ENCODE measurements at places on chromosomes 7 and 10. TPM values are rescaled to one million over a fixed set of nuclear protein-coding genes. Genes with fewer than 3 reads are reported as not detected.

GRCh38 chr7:77415823-77416620 is at the start of gene GSAP:
Gene GSAP (minus strand): TSS chr7:77416349. CDS start chr7:77416321, 28 bp downstream.
- peaks cover 50% of the 10 kb centered on the region for H3K4me1 ChIP-seq
- H3K4me3 ChIP-seq, result peak within 1 kb of the TSS; percentile 87
- no peaks in the 10 kb centered on the region for H3K27me3 ChIP-seq

DNA sequence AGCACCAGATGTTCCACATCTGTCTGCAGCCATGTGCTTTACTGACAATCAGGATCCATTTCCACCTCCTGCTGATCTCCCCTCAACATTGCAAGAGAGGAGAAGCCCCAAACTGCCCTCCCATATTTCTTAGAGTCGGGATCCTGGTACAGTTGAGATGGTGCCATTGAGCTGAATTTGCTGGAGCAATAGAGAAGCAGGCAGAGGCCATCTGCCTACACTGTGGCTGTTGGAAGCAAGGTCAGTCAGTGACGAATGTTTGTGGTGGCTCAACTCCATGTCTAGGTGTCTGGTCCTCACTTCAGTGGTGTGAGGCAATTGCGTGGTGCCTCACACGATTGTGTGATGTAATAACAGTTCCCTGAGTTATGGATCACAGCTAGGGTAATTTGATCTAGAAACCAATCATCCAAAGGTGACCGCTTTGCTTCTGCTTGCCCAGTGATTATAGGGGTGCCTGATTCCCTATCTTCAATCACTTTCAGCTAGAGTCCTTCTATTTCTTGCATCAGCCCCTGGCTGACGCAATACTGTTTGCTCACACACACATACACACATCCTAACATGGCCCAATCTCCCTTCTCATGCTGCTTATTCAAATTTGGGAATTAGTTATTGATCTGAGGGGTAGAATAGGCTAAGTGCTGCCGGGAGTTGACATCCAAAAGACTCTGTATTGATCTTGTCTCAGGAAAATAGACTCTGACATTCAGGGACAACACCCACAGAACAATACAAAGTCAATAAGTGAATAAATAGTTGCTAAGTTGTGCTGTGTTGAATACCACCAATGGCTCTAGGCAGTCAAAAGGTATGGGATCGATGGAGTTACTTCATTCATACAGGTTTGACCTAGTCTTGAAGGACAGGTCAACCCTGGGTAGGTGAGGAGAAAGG is 46.1 kb upstream of the SLC35B4 start:
- no peaks in the 10 kb centered on the region for H3K36me3 ChIP-seq
- no peak for DNase-seq
- H3K27me3 ChIP-seq, result no peaks in the 10 kb centered on the region
- H3K4me3 ChIP-seq, result no peak overlapping the region

DNA sequence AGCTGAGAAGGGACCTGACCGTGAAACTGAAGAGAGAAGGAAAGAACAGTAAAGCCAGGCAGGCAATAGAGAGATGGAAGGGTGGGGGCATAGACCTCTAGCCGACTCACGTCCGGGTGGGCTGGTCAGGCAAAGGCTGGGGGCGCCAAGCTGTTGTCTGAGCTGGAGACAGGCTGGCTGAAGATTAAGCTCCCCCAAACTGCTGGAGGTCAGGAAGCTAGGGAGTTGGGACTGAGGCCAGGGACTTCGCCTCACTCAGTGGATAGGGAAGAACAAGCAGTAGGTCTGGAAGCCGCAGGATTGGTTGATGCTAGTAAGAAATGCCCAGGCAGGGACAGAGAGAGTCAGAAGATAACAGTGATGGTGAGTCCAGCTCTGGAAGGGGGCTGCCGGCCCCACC is 5.3 kb downstream of the PITX3 start:
- no peak overlapping the region for H3K27ac ChIP-seq
- H3K27me3 ChIP-seq, result no peaks in the 10 kb centered on the region
- no peak overlapping the region for H3K4me3 ChIP-seq
- no peaks in the 10 kb centered on the region for H3K36me3 ChIP-seq

DNA sequence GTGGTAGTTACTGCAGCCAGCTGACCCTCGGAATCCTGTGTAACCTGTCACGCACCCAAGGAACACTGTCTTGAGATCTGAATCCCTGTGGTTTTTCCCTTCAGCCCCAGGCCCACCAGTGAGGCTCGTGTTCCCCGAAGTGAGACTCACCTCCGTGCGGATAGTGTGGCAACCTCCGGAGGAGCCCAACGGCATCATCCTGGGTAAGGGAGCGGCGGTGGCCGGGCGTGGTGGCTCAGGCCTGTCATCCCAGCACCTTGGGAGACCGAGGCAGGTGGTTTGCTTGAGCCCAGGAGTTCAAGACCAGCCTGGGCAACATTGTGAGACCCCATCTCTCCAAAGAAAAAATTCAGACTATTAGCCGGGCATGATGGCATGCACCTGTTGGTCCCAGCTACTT is 549.9 kb upstream of the FOXK1 start:
- no peaks in the 10 kb centered on the region for H3K27me3 ChIP-seq
- no peak for DNase-seq
- H3K4me3 ChIP-seq, result no peak overlapping the region

Gene TCAF1
- 23.7 TPM for polyA plus RNA-seq

GRCh38 chr7:26319636-26320035 is 28.0 kb downstream of the SNX10 start:
- no peak for DNase-seq
- no peaks in the 10 kb centered on the region for H3K27me3 ChIP-seq
- H3K27ac ChIP-seq, result no peak overlapping the region
- H3K36me3 ChIP-seq, result no peaks in the 10 kb centered on the region
- H3K4me3 ChIP-seq, result no peak overlapping the region
- peaks cover 8% of the 10 kb centered on the region for H3K4me1 ChIP-seq

DNA sequence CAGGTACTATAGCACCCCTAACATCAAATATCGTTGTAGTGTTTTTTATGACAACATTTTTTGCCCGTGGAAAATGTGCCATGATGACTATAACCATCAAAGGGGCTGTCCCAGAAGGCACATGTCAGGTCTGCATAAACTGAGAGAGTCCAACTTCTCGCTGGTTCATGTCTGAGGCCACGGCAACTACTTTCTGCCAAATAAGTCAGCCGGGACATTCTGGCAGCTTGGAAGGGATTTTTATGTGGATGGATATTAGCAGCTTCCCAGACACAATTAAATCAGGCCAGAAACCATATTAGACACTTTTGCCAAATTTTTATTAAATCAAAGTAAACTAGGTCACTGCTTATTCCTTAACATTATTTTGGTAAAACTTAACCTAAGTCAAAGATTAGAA is 477.4 kb upstream of the FZD8 start:
- DNase-seq, result no peak
- H3K4me3 ChIP-seq, result no peak overlapping the region
- H3K4me1 ChIP-seq, result no peaks in the 10 kb centered on the region
- H3K27me3 ChIP-seq, result no peaks in the 10 kb centered on the region
- H3K36me3 ChIP-seq, result no peaks in the 10 kb centered on the region
- no peak overlapping the region for H3K27ac ChIP-seq

- no peaks in the 10 kb centered on the region for H3K27me3 ChIP-seq
- no peak for DNase-seq
- no peak overlapping the region for H3K4me3 ChIP-seq
- H3K4me1 ChIP-seq, result no peaks in the 10 kb centered on the region
Observed at GRCh38 chr10:54011117-54011516, 789.9 kb downstream of the PCDH15 start.

DNA sequence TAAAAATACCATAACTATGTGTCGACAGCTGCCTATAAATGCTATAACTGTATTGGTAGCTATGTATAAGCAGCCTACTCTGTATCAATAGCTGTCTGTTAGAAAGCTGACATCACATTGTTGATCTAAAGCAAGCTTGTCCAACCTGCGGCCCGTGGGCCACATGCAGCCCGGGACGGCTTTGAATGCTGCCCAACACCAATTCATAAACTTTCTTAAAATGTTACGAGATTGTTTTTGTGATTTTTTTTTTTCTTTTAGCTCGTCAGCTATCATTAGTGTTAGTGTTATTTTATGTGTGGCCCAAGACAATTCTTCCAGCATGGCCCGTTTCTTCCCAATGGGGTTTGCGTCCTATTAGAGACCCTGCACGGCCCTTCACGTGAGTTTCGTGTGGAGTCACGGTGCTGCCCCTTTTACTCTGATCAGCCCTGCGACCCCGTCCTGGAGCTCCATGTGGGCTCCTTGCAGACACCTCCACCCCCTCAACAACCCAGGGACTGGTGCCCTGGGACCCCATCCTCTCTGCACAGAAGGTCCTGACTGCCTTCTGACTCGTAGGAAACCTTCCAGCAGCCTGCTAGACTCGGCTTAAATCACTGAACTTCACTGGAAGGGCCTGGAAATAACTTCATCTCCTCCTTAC is 4.5 kb upstream of the PRKAR1B start:
- no peaks in the 10 kb centered on the region for H3K27me3 ChIP-seq
- H3K36me3 ChIP-seq, result peaks cover 48% of the 10 kb centered on the region
- peak overlapping the region; percentile 32 for H3K27ac ChIP-seq
- no peak for DNase-seq
- H3K4me3 ChIP-seq, result no peak overlapping the region
- H3K4me1 ChIP-seq, result peaks cover 30% of the 10 kb centered on the region

Gene LRRC18
- polyA plus RNA-seq, result not detected

Gene RPEL1
- polyA plus RNA-seq, result not detected

Gene EEPD1
- 23.5 TPM for polyA plus RNA-seq

GRCh38 chr7:129225206-129225930 is 538 bp downstream of the AHCYL2 start:
- H3K4me3 ChIP-seq, result peak overlapping the region; percentile 77
- peak; percentile 81 for DNase-seq
- H3K36me3 ChIP-seq, result no peaks in the 10 kb centered on the region
- H3K4me1 ChIP-seq, result peaks cover 4% of the 10 kb centered on the region
- no peaks in the 10 kb centered on the region for H3K27me3 ChIP-seq
- peak overlapping the region; percentile 93 for H3K27ac ChIP-seq

DNA sequence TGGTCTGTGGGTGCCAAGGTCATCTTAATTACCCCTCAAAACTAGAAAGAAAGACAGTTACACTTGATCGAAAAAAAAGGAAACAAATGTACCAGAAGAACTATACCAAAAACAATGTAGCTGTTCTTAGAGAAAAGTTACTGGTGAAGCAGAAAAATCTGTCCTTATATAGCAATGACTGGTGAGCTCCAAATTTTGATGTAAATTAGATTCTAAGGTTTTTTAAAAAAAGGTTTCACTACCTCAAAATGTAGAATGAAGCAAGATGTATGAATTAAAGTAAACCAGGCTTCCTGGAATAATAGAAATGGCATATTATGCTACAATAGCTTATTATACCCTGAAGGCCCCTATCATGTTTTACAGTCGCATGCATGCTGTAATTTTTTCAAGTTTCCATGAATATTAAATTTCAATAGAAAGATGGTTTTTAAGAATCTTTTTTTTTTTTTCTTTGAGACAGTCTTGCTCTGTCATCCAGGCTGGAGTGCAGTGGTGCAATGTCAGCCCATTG is 28.4 kb upstream of the FKBP9 start:
- peaks cover 79% of the 10 kb centered on the region for H3K36me3 ChIP-seq
- H3K27ac ChIP-seq, result no peak overlapping the region
- DNase-seq, result no peak
- H3K4me3 ChIP-seq, result no peak overlapping the region
- no peaks in the 10 kb centered on the region for H3K4me1 ChIP-seq

DNA sequence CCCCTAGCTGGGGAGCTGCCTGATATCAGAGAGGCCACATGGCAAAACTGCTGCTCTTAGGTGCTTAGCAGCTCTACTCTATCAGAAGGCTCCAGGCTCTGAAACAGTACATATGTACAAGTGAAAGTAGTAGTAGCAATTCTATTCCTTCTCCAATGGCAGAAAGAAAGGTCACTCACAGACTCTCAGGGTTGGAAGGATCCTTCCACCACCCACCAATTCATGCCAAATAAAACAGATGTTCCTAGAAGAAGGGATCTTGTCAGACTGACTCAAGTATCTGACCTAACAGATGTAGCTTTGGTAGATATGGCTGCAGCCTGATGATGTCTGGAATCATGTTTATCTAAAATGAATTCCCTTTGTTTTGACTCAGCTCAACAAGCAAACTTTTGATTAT is 8.0 kb upstream of the ALDH18A1 start:
- H3K27ac ChIP-seq, result no peak overlapping the region
- no peak for DNase-seq
- H3K27me3 ChIP-seq, result no peaks in the 10 kb centered on the region

DNA sequence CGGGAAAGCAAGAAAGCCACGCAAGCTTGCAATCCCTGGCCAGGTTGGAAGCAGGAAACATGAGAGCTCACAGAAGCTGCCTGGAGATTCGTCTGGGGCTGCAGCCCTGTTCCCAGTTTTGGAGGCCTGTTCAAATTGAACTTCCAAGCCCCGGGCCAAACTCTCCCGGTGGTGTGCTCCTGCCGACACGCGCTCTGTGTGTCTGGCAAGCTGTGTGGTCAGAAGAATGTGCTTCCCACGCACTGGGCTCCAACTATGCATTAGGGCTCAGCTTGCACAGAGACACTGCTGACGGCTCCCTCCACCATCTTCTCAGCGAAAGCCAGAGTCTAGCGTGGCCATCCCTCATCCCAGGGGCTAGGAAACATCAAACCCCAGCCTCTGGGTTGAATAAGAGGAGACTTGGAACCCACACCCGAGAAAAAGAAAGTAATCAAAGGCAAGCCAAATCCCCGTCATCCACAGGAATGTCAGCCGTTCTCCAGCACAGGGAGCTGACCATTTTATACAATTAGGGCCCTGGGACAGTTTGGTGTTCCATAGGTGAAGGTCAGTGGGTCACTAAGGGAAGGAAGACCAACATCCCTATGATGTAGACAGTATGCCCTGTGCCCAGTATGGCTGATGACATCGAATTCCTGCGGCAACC is 107.2 kb downstream of the FGFR2 start:
- peak; percentile 74 for DNase-seq
- no peak overlapping the region for H3K4me3 ChIP-seq
- no peaks in the 10 kb centered on the region for H3K4me1 ChIP-seq
- H3K27me3 ChIP-seq, result no peaks in the 10 kb centered on the region
- H3K27ac ChIP-seq, result peak overlapping the region; percentile 58

- H3K27ac ChIP-seq, result no peak overlapping the region
- no peaks in the 10 kb centered on the region for H3K4me1 ChIP-seq
- H3K4me3 ChIP-seq, result no peak overlapping the region
- no peaks in the 10 kb centered on the region for H3K36me3 ChIP-seq
Observed at GRCh38 chr10:91117505-91117904, 103.0 kb upstream of the PCGF5 start.

Gene CYP3A7
- polyA plus RNA-seq, result not detected

GRCh38 chr10:11522821-11523245 is 88.6 kb downstream of the USP6NL start:
- no peak for DNase-seq
- no peaks in the 10 kb centered on the region for H3K36me3 ChIP-seq
- no peak overlapping the region for H3K4me3 ChIP-seq
- H3K27me3 ChIP-seq, result no peaks in the 10 kb centered on the region
- H3K27ac ChIP-seq, result no peak overlapping the region
- H3K4me1 ChIP-seq, result peaks cover 28% of the 10 kb centered on the region

DNA sequence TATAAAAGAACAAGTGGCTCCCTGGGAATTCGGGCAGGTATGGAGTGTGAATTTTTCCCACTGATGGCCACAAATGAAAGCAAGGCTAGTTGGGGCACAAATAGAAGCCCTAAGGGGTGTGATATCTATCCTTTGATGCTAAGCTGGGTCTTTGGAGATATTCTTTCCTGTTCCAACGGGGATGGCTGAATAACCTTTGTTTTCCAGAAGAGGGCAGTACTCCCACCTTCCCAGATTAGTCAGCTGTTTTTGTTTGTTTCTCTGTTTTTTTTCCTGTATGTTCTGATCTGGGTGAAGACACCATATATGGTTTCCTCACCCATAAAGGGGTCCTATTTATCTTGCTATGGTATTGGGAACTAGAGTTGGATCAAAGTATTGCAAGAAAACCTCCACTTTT is 947.7 kb upstream of the SORCS1 start:
- no peak overlapping the region for H3K27ac ChIP-seq
- no peak overlapping the region for H3K4me3 ChIP-seq
- no peaks in the 10 kb centered on the region for H3K27me3 ChIP-seq
- no peak for DNase-seq
- no peaks in the 10 kb centered on the region for H3K4me1 ChIP-seq
